ENCODE measurements at places on chromosomes 11 and 22. TPM values are rescaled to one million over a fixed set of nuclear protein-coding genes. Genes with fewer than 3 reads are reported as not detected.

Gene HBG1
- total RNA-seq = 6.2 TPM

- no peak for DNase-seq
Measured at GRCh38 chr11:6554828-6555706, 48.3 kb downstream of the RRP8 start.

Gene PLA2G3
- total RNA-seq = not detected

- DNase-seq = no peak
Measured at GRCh38 chr11:17506942-17507341, 30.3 kb upstream of the ABCC8 start.

DNA sequence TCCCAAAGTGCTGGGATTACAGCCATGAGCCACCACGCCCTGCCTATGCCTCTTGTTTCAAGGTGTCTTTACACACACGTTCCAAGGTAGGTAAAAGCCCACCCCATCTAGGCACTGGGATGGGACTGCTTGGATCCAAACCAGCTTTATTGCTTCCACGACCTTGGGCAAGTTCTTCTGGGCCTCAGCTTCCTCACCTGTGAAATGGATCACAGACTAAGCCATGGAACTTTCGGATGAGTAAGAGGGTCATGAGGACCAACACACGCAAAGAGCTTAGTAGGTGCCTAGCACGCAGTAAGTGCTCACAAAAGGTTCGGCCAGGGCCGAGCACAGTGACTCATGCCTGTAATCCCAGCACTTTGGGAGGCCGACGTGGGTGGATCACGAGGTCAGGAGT lies 15.6 kb downstream of the RHOD start:
- DNase-seq = no peak

Gene AIFM3
- total RNA-seq = 157 TPM

Gene ALDH3B1
- 22.3 TPM for total RNA-seq

Gene HSPB2
- not detected for total RNA-seq

DNA sequence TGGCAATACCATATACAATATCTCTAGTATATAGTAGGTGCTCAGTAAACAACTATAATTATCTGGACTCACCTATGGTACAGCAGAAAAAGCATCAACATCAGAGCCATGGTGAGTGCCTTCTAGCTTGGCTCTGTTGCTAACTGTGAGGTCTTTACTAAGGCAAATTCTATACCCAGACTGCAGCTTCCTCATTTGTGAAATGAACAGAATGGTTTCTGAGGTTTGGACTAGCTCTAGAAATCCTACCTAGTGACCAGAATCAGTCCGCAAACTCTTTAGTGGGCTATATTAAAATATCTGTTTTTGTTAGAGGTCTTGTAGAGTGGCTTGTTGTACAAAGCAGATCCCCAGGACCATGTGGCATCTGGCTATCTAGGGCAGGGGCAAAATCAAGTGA lies 3.7 kb downstream of the MS4A1 start:
- no peak for DNase-seq

DNA sequence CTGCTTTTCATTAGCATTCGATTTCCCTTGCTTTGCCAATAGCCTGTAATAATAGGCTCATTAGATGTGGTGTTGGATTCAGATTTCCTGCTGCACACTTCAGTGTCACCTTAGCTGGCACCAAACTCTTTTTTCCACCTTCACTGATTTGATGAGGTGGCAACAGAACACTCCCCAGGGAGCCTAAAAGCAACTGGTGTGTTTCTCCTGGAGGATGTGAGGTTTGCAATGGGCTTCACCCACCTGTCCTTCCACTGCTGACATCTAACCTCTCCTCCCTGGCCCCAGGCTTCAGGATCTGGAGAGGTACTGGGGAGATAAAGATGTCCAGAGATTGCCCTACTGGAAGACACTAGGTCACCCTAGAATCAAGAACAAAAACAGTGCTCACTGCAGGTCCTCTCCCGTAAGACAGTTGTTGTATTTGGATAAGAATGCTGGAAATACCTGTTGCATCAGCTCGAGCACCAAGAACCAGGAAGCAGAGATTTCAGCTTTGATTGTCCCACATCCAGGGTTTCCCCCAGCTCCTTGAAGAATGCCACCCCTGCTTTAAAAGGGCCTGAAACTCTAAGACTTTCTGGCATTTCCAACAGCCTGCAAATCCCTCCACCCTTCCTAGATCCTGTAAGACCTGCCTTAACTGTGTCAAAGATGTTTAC lies 96.9 kb downstream of the SLC1A2 start:
- no peak for DNase-seq

Gene IPO7
- total RNA-seq = 172 TPM

DNA sequence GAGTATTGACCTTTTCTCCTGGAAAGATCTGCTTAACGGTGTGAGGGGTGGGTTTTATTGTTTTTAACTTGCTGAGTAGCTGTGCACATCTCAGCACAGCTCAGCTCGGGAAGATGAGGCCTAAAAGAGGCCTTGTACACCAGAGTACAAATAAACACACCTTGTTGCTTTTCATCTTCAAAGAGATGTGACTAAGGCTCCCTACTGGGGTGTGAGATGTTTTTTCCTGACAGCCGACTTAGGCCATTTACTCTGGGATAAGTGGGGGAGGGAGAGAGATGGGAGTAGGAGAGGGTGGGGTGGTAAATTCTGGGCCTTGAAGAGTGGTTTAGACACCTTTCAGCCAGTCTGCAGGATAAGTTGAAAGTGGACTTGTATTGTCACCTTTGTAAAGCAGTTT lies 2.9 kb downstream of the LDLRAD3 start:
- DNase-seq = no peak

Gene OR10D3
- total RNA-seq = not detected

DNA sequence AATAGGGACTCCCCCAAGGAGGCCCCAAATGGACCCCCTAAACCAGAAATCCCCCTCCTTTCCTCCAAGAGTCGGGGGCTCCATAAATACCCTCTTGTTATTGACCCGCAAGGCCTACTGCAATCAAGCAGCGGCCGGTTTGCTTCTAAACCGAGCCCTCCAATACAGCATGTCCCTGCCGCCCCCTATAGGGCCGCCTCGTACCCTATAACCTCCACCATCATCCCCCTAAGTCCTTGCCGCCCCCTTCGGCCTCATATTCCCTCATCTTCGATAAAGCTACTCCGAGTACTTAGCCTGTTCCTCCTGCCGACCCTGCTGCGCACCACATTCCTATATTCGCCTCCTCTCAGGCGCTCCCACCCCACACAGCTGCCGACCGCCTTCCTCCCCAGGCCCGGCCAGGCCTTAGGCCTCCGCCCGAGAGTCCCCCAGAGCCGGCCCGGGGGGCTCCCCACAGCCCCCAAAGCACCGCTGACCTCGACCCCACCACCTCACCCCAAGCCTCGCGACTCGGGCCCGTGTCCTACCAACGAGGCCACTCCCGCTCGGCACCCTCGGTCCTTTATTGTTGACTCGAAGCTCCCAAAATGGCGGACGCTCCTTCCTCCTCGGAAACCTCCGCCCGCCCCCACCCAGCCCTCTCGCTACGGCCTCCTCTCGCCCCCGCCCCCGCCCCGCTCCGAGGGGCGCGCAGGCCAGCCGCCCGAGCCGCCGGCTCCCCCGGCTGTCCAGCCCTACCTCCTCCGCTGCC lies 430 bp downstream of the DDX6 start:
- DNase-seq = peak; percentile 43

Gene UBQLN3
- not detected for total RNA-seq

DNA sequence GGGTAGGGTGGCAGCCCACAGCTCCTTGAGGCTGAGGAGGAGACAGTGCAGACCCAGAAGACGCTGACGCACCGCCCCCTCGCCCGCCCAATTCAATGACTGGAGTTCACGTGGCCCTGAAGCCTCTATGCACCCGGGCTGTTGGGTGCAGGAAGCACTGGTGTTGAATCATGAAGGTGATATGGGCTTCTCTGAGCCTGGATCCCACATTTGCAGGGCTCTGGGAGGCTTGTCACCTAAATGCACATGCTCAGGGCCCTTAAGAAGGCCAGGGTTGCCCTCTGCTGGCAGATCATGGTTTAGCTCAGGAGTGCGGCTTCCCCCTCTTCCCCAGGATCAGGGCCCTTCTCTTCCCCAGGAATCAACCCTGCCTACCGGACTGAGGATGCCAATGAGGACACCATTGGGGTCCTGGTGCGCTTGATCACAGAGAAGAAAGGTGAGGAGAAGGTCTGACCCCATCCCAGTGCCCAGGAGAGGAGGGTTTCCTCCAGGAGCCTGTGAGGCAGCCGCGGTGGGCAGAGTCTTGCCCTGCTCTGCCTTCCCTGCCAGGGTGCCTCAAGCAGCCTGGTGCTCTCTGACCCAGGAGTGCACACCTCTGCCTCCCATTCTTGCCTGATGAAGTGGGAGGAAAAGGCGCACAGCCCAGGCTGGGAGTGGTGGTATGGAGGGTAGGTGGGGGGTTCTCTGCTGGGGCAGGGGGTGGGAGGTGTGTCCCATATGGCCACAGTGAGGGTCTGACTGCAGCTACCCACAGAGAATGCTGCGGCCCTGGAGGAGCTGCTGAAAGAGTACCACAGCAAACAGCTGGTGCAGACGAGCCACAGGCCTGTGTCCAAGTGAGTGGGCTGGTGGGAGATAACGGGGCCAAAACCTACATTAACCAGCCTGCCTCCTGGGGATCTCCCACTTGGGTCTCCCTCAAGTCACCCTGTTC lies 17.5 kb downstream of the RELT start:
- peak; percentile 85 for DNase-seq

Measured in stomach (tissue), 19 donors.